ENCODE measurements at places on chromosomes 3 and 15.

DNA sequence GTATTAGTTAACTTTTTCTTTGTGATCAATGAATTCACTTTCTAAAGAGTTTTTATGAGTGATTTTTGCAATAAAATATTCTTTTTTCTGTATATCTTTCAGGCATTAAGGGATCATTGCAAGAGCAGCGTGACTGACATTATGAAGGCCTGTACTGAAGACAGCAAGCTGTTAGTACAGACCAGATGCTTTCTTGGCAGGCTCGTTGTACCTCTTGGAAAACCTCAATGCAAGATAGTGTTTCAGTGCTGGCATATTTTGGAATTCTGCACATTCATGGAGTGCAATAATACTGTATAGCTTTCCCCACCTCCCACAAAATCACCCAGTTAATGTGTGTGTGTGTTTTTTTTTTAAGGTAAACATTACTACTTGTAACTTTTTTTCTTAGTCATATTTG lies 24.4 kb downstream of the SELENOT start:
- no peak for DNase-seq

DNA sequence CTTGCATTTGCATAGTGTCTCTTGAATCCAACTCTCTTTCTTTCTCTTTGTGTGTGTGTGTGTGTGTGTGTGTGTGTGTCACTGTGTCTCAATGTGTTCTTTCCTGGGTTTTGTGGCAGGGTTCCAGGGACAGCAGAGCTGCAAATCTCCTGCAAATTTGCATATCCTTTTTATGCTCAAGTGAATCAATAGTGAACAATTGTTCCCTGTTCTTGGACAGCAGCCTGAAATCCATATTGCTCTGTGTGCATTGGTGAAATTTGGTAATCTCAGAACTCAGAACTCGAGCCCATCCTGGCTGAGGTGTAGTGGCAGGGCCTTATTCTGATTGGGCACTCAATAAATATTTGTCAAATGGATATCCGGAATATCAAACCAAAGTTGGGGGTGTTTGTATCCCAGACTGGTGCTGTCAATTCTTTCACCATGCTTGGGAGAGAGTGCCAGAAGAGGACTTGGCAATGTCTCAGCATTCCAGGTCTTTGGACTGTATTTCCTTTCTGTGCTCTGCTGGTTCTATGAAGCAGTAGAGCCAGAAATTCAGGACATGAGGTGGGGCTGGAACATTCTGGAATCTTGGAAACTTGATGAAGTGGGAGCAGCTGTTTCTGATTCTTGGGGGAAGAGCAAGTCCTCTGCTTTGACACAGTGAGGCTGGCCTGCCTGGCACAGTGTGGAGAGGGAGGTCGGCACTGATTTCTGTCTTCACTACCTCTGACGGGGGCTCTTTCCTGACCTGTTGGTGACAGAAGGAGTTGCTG lies 380.6 kb upstream of the C2CD4B start:
- no peak for DNase-seq

DNA sequence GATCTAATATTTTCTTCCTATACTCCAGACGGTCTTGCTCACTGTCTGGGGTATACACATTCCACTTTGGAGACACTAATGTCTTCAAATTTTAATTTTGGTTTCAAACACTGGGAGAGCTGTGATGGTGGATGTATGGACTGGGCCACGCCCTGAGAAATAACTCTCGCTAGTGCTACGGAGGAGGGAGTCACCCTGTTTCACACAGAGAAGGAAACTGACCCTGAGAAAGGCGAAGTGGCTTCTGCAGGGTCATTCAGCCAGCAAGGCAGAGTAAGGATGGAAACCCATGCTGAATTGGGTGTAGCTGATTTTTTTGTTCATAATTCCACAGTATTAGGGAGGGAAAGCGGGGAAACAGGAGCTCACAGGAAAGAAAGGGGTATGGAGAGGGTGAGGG lies 8.6 kb upstream of the SKIC8 start:
- DNase-seq = no peak

DNA sequence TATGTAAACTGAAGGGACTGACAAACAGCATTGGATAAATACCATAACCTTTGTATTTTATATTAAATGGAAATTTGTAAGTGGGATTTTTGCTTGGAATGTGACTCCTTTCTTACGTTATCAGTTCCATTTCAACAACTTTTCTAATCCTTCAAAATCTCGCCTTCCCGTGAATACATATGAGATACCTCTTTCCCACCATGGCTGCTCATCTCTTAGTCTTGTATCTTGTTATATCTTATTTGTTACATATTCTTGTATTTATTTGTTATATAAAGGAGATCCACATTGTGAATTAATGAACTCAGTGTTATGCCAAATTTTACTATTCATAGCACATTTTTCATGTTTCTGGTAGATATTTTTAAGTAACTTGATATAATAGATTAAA lies 623.7 kb downstream of the MCTP2 start:
- no peak for DNase-seq

- peak; percentile 40 for DNase-seq
These were observed 133.6 kb upstream of the RASGRP1 start for GRCh38 chr15:38698254-38698653.

DNA sequence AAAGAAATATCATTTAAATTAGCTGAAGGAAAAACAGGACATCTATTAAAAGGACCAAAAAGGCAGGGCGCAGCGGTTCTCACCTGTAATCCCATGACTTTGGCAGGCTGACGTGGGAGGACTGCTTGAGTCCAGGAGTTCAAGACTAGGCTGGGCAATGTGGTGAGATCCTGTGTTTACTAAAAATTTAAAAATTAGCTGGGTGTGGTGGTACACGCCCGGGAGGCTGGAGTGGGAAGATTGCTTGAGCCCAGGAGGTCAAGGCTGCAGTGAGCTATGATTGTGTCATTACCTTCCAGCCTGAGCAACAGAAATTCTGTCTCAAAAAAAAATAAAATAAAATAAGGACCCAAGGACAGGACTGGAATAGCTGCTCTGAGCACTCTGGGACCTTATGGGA lies 16.2 kb upstream of the HERC1 start:
- DNase-seq = no peak

DNA sequence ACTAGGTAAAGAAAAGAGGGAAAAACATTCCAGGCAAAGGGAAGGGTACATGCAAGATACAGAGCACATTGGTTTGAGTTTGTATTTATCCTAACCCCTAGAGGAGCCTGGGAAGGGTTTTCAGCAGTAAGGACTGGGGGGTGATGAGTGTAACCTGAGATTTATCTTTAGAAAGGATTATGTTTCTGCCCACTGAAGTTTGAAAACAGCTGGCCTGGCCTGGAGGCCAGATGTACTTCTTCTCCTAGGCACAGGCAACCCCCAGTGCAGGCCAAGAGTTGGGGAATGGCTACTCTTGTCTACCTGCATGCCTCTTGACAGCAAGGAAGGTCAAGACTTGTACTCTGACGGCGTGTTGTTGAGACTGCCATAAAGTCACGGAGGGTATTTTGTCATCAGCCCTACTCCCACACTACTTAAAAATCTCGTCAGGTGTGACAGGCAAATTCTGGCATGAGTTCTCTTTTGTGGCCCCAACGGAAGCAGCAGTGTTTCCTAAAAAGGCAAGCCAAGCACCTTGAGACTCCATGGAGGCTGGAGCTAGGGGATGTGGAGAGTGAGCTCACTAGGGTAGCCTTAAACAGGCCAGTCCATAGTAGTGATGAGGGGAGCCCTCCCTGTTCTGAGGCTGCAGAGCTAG lies 241.5 kb upstream of the WNT5A start:
- DNase-seq = no peak

DNA sequence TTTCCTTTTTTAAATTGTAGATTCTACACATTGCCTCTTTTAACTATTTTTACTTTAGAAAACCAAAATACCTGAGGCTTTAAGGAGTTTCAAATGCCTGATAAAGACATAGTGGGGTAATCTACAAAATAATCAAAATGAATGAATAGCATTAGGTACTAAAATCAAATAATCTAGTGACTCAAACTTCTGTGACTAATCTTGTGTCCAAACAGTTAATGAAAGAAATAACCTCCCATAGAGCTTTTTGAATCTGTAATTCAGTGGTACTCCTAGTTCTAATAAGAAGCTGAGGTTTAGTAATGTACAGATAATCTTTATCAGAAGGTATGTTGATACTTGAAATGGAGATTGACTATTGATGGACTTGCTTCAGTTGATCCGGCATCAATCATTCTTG lies 53.0 kb downstream of the DTWD1 start:
- DNase-seq = no peak

DNA sequence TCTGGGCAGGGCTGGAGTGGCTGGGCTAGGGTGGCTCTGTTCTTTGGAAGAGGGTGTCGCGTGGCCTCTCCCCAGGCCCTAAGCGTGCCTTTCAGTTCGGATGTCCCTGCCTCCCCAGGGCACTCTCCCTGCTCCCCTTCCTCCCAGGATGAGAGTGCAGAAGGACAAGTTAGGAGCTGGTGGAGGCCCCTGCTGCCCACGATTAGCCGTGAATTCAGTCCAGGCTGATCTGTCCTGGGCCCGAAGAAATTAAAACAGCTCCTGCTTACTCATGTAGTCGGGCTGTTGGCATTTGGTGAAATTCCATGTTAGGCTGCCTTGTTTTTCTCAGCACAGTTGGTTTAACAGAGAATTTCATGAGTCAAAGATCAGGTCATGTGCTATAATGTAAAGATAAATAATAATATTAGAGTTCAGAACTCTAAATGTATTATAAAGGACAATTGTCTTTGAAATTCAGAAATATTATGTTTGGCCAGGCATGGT lies 24.5 kb downstream of the NIPA1 start:
- no peak for DNase-seq

- DNase-seq = no peak
These were observed 80.0 kb upstream of the EPHA6 start for GRCh38 chr3:96734273-96735009.

DNA sequence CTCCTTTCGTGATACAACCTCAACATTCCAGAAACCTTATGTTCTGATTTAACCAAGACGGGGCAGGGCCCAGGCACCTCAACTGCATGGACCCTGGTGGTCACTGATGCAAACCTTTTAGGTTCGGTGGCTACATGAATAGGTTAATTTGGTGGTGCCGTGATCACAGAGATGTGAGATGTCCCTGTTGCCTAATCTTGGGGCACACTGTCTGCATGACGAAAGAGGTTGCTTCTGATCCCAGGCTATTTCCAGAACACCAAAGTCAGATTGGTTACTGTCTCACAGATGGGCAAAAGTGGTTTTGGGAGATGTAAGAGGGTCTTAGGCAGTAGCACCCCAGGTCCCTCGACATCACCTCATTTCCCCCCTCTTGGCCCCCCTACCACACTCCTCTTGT lies 4.0 kb upstream of the CCR1 start:
- DNase-seq = no peak

- no peak for DNase-seq
These were observed 77.6 kb downstream of the CLDN11 start for GRCh38 chr3:170496026-170496867.

DNA sequence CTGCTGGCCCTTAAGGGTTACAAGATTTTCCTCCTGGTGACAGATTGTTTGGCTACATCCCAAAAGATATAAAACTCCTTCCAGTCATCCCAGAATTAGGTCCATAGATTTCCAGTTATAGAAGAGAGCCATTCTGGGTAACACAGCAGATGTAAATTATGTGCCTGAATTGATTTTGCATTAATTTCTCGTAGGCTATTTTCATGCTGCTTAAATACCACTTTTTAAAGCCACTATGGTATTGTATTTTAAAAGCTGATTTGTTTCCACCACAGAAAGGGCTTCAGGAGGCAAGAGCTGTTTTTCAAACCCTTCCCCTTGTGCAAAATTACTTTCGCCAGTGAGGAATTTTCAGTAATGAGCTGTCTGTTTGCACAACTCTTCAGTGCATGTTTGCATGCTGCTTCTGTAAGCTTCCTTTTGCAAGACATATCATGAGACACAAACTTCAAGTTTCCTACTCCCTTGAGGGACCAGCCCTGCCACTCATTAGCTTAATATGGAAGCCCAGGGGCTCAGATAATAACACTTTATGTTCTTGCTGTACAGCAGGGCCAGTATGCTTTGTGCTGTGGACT lies 105.4 kb upstream of the TNIK start:
- no peak for DNase-seq

GRCh38 chr3:12983319-12983718 lies 89.9 kb downstream of the IQSEC1 start:
- no peak for DNase-seq

- DNase-seq = peak; percentile 49
These were observed 181.9 kb upstream of the KBTBD8 start for GRCh38 chr3:66816090-66816761.

DNA sequence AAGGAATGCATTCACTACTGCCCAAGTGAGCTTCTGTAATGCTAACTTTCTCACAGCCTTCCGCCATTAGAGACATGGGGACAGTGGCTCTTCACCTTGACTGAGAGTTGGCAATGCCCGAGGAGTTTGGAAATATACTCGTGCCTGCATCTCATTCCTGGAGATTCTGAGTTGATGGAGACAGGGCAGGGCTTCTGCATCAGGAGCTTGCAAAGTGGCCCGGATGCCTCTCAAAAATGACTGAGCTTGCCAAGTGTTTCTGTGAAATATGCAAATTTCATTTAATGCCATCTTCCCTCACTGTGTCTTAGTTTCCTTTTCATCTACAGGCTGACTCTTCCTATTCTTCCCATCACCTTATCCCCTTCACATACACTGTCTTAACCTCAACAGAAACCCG lies 346.2 kb downstream of the GRM7 start:
- DNase-seq = no peak

- no peak for DNase-seq
These were observed 383.3 kb upstream of the SGO1 start for GRCh38 chr3:20569310-20569709.

GRCh38 chr3:127252446-127252845 lies 35.4 kb downstream of the PRR20G start:
- no peak for DNase-seq

GRCh38 chr15:39181940-39182339 lies 398.9 kb upstream of the THBS1 start:
- no peak for DNase-seq

DNA sequence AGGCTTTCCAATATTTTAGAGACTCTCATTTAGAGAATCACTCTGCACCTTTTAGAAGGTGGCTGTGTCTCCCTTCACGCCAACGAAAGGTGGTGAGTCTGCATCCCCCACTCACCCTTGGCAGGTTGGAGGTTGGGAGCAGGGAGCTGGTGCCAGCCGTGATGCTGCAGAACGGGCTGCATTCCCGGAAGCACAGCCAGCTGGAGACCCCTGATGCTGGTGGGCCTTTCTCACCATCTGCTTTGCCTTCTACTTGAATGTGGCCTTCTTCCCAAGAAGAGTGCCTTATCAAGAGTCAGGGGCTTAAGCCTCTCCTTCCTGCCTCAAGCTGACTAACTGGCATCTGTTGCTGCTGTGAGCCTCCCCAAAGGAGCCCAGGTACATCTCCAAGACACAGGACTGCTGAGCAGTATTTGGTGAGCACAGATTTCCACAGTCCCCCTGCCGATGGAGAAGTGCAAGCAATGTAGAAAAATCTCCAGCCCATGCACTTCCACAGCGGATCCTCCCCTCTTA lies 17.7 kb upstream of the HEG1 start:
- DNase-seq = no peak

GRCh38 chr15:92951800-92952457 lies 51.8 kb downstream of the CHD2 start:
- no peak for DNase-seq

DNA sequence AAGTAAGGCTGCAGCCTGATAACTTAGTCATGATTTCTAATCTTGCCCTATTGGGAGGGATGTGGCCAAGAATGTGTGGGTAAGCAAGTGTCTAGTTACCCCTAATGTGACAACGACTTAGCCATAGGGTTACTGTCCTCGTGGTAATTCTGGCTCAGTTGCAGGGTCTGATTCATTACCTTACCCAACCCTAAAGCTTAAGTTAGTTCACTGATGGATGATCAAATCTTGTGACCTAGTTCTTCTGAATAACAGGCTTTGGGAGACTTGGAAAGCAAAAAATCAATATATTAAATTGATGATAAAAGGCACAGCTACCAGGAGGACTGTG lies 1.6 kb upstream of the INTS14 start:
- DNase-seq = no peak

- no peak for DNase-seq
These were observed 671.5 kb downstream of the FHIT start for GRCh38 chr3:60579734-60580133.
